ENCODE measurements at places on chromosomes 4 and X. TPM values are rescaled to one million over a fixed set of nuclear protein-coding genes. Genes with fewer than 3 reads are reported as not detected.

Gene RASL11B
- polyA plus RNA-seq, result 39.6 TPM

Gene POLN
- polyA plus RNA-seq, result 3.3 TPM

Gene CENPE
- polyA plus RNA-seq, result 13.1 TPM

Gene PCDH18
- polyA plus RNA-seq, result 215 TPM

- DNase-seq, result no peak
Observed at GRCh38 chr4:99685234-99685633, 27.6 kb upstream of the C4orf54 start.

GRCh38 chr4:52511825-52512224 lies 147.3 kb downstream of the USP46 start:
- DNase-seq, result no peak

Gene SLC49A3
- 2.8 TPM for polyA plus RNA-seq

Gene SH3D19
- polyA plus RNA-seq, result 25.0 TPM

Gene CXorf49
- polyA plus RNA-seq, result not detected

- DNase-seq, result no peak
Observed at GRCh38 chr4:151266497-151266896, 10.5 kb upstream of the PRSS48 start.

Gene ASB12
- polyA plus RNA-seq, result 0.71 TPM

Gene CCNQ
- polyA plus RNA-seq, result 19.6 TPM

- DNase-seq, result no peak
Observed at GRCh38 chr4:39994406-39994805, 16.7 kb upstream of the PDS5A start.

Gene C1QTNF7
- polyA plus RNA-seq, result 28.1 TPM

- no peak for DNase-seq
Observed at GRCh38 chrX:69027181-69028005, 137.9 kb downstream of the PJA1 start.

GRCh38 chrX:70262952-70263567 lies 3.1 kb upstream of the P2RY4 start:
- DNase-seq, result peak; percentile 3

Gene PCDH10
- 4.6 TPM for polyA plus RNA-seq

Gene WAS
- polyA plus RNA-seq, result 3.0 TPM

Gene SUPT20HL2
- polyA plus RNA-seq, result not detected

- DNase-seq, result no peak
Observed at GRCh38 chr4:35604252-35604651, 640.1 kb downstream of the ARAP2 start.

DNA sequence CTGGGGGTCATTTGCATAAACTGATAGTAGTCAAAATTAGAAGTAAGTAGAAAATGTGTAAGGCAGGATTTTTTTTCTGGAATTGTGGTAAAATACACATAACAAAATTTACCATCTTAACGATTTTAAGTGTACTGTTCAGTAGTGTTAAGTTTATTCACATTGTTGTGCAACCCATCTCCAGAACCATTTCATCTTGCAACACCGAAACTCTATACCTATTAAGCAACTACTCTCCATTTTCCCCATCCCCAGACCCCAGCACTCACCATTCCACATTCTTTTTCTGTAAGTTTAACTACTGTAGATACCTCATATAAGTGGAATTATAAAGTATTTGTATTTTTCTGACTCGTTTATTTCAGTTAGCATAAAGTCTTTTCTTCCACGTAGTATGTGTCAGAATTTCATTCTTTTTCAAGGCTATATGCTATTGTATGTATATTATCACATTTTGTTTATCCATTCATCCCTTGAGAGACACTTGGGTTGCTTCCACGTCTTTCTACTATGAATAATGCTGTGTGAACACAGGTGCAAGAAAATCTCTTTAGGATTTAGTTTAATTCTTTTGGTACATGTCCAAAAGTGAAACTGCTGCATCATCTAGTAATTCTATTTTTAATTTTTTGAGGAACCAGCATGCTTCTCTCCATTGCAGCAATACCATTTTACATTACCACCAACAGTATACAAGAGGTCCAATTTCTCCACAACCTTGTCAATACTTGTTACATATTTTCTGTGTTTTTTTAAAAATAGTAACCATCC lies 39.1 kb upstream of the NSUN7 start:
- DNase-seq, result no peak

Gene HSFX2
- 0.71 TPM for polyA plus RNA-seq

Gene C4orf50
- 0.01 TPM for polyA plus RNA-seq

- DNase-seq, result no peak
Observed at GRCh38 chr4:67054896-67055295, 490.4 kb downstream of the CENPC start.

GRCh38 chrX:140762061-140762460 lies 52.5 kb downstream of the LINC00632 start:
- no peak for DNase-seq

Gene MID1
- 23.8 TPM for polyA plus RNA-seq

GRCh38 chr4:147840838-147841738 lies 109.2 kb downstream of the ARHGAP10 start:
- DNase-seq, result no peak

DNA sequence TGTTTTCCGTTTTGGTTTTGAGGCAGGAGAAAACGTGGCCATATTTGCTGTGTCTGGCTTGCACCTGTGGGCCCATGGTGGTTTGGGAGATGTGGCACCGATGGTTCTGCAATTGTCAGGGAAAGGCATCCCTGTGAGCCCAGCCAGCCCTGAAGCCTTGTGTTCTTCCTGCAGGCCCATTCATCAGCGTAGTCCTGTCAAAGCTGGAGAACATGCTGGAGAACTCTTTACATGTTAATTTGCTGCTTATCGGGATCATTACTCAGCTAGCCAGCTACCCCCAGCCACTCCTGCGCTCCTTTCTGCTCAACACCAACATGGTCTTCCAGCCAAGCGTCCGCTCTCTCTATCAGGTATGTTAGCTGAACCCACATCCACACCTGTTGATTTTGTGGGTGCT lies 104.7 kb downstream of the GATB start:
- DNase-seq, result no peak

- DNase-seq, result no peak
Observed at GRCh38 chr4:25117274-25117673, 43.0 kb downstream of the SEPSECS start.

- no peak for DNase-seq
Observed at GRCh38 chrX:44456685-44457084, 86.0 kb downstream of the FUNDC1 start.

DNA sequence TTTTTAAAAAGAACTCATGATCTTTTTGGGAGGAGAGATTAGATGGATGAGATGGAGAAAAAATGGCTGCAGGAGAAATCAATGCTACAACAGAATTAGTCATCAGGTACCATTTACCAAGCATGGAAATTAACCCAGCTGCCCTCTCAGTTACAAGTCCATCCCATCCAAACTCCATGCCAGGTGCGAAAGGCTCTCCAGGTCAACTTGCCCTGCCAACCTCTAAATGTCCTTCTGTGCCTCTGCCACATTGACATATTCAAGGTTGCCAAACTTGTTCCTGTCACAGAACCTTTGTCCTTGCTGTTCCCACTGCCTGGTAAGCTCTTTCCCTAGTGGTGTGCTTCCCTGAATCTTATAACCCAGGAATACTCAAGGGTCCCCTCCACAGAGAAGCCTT lies 7.2 kb downstream of the SPATA18 start:
- no peak for DNase-seq

All from right renal cortex interstitium (tissue), 3 donors.